Fibroblast of skin of right quadriceps (primary cell): ENCODE measurements at places on chromosomes 7 and 10.

- no peak for DNase-seq
Measured at GRCh38 chr7:45710271-45711160, 136.3 kb downstream of the ADCY1 start.

- DNase-seq, result no peak
Measured at GRCh38 chr7:2708041-2708440, 20.0 kb downstream of the AMZ1 start.

- DNase-seq, result peak; percentile 30
Measured at GRCh38 chr7:80095545-80095944, 39.1 kb upstream of the GNAI1 start.

- DNase-seq, result peak; percentile 36
Measured at GRCh38 chr10:7887174-7887816, 69.0 kb downstream of the TAF3 start.

- no peak for DNase-seq
Measured at GRCh38 chr7:3019801-3020200, 23.9 kb downstream of the CARD11 start.

DNA sequence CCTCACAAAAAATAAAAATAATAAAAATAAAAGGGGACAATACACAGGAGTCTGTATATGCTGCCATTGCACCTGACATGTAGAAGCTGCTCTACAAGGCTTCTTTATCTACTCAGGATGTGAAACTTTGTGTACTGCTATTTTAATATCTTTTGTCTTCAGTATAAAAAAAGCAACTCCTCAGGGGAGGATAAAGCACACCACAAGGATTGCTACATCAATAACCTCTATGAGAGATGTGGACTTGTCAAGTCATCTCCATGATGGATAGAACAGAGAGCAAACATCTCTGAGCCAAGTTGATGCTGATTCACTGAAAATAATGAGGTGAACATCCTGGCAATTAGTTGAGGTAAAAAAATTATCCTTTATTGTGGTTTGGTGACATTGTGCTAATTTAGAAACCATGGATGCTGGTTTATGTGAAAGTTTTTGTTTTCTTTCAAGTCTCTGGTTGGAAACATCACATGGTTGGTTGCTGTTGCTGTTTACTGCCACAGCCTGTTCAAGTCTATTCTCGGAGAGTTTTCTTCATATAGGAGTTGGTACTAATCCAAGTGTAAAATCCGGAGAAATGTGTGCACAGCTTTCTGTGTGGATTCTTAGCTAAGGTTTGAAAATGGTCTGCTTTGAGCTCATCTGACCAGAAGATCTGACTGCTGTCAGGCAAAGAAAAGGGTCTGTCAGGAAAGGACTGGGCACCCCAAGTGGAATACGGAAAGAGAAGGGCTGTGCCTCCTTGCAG, 1.5 kb upstream of the HECW1 start:
- DNase-seq, result peak; percentile 45

GRCh38 chr10:12819071-12819470, 182.4 kb downstream of the CCDC3 start:
- no peak for DNase-seq

DNA sequence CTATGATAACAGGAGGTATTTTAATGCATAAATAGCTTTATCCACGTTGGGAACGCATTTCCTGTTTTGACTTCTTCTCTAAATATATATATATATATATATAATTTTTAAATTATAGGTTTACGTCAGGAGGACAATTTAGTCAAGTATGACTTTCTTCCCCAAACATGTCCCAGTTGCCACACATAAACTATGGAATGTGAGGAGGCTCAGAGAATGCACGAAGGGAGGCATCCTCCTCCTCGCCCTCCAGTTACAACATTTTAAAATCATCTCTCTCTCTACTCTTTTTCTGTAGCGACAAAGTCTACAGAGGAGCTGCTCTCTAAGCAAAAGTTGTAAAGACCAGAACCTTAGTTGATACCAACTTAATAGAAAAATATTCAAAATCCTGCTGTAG, 106.9 kb upstream of the LYZL1 start:
- DNase-seq, result no peak

DNA sequence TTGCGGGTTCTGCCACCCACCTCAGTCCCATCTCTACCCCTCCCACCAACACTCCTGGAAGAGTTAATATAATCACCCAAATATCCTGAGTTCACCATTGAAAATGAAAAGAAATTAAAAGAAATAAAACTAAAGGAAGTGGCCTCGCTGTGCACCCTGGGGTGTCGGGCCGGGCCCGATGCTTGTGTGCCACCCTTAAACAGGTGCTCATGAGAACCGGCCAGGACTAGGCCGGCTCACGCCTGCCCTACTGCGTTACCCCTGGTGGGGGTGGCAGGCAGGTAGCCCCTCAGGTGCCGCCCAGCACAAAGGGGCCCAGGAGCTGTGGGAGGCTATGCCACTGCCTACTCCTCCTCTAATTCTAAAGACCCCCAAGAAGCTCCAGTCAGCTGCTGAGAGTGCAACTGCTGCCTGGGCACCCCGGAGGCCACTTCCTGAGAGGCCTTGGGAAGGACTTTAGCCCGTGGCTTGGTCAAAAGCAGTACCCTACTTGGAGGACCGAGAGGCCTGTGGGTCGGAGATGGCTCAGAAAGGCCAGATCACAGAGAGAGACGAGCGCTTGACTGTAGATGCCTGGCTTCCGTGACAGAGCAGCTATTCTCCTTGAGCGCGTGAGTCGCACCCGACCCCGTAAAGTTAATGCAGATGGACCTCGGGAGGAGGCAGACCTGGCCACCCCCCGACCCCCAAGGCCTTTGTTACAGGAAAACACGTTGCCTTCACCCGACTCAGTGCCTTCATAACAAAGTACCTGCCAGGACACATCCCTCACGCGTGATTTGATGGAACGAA, 51.0 kb upstream of the PPP2R2D start:
- DNase-seq, result no peak

DNA sequence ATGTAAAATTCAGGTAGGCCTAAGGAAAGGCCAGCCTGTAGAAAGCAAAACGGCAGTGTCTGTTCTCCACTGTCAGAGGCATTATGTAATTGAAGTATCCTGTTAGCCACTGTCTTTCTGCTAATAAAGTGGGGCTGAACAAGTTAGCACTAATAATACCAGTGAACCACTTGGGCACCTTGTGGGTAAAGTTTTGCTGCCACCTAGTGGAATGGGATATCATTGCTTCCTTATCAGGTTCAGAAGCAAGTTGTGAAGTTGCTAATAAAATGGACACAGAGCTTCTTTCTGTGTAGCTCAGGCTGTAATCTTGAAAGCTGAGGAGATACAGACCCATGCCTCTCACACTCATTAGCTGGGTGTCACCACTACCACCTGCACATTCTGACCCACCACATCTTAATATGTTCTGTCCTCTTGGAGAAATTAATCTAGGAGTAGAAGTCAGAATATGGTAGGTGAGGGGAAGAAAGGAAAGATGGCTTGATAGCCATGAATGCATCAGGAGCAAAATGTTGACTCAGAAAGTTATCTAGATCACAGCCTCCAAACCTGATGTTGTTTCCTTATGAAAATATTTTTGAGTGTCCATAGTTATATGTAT, 175.1 kb downstream of the SEPTIN7 start:
- DNase-seq, result peak; percentile 62

GRCh38 chr7:64881461-64882287, 21.4 kb upstream of the ZNF273 start:
- DNase-seq, result no peak

- no peak for DNase-seq
Measured at GRCh38 chr7:36545291-36545690, 155.6 kb downstream of the ANLN start.

DNA sequence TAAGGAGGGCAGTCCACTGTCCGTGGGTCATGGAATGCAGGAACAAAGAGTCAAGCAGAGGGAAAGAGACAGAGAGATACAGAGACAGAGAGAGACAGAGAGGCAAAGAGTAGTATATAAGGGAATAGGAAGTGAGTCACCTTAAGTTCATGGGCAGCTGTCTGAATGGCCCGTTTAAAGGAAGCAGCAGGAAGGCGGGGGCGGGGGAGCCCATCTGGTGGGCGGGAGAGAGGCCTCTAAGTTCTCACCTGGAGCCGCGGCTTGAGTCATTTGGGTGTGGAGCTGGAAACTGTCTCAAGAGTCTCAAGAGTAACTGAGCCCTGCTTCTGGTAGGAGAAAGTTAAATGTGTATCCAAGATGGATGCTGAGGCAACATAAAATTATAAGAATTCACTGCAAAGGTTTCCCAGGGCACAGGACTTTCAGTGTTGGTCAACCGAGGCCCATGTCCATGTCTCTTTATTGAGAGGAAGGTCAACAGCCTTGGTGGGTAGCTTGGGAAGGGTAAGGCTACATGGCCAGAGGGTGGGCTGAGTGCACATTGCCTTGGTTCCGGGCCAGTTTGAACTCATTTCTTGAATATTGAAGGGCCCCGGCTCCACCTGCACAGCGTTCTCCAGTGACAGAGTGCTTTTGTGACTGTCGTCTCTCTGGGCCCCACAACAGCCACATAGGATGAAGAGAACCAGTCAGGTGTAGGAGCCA, 85.5 kb upstream of the CACUL1 start:
- no peak for DNase-seq

- DNase-seq, result no peak
Measured at GRCh38 chr7:244974-245373, 45.0 kb upstream of the FOXL3 start.

GRCh38 chr10:103510046-103510685, 16.7 kb downstream of the NEURL1 start:
- DNase-seq, result no peak

DNA sequence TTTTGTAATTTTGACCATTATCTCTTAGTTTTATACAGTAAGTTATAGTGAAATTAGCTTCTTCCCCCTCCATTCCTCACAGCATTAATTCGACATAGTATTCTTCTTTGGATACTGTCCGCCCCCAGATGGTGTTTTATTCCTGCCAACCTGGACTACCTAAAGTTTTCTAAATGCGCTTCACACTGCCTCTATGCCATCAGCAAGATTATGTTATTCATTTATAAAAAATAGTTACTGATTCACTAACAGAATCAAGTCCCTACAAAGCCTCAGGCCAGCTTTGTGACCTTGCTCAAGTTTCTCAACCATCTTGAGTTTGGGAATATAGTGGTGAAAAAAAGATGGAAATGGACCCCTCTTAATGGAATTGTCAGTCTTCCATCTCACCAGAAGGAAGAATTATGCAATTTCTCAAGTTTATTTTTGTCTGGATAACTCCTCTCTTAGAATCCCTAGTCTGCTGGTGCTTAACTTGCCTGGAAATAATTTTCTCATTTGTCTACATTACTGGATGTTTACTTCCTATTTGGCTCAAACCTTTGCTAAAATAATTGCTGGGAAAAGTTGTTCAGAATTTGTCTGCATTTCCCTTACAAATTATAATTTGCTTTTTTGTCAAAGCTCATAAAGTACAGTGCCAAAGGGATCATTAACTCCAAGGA, 16.7 kb upstream of the FGL2 start:
- DNase-seq, result no peak

GRCh38 chr7:94067506-94067905, 63.4 kb upstream of the BET1 start:
- no peak for DNase-seq

DNA sequence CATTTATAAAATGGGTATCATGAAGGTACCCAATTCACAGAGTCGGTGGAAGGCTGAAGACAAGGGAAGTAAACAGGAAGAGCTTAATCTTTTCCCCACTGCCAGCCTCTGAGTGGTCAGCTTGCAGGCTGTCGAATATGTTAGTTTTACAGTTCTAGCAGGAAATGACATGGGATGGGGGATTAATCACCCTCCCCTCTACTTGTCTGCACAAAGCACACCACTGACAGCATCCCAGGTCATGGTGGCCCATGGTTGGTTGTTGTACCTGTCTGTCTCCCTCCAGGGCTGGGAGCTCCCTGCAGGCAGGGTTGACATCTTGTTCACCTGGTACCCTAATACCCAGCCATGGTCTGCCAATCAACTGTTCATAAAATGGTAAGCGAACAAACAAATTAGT, 55.6 kb downstream of the GRB10 start:
- no peak for DNase-seq

DNA sequence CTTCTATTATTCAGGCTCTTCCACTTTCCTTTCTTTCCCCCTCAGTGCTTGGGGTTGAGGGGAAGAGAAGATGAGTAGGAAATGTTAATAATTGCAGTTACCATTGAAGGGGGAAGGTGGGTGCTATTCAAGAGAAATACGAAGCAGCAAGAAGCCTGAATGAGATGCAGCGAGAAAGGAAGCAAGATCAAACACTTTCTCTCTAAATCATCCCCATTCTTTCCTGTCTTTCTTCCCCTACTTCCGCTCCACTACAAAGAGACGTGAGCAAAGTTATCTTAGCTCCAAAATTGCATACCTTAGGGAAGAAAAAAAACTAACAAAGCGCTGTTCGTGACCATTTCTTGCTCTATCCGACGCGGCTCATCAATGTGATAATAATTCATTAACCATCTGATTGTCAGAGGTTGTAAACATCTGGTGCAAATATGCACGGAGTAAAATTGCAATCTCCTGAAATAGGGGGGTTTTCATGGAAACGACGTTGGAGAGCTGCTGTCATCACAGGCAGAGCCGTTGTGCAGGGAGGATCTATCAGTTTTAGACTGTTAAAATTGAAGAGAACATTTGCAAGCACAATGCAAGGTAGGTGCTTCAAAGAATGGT, 15.2 kb upstream of the PARD3 start:
- DNase-seq, result peak; percentile 47

DNA sequence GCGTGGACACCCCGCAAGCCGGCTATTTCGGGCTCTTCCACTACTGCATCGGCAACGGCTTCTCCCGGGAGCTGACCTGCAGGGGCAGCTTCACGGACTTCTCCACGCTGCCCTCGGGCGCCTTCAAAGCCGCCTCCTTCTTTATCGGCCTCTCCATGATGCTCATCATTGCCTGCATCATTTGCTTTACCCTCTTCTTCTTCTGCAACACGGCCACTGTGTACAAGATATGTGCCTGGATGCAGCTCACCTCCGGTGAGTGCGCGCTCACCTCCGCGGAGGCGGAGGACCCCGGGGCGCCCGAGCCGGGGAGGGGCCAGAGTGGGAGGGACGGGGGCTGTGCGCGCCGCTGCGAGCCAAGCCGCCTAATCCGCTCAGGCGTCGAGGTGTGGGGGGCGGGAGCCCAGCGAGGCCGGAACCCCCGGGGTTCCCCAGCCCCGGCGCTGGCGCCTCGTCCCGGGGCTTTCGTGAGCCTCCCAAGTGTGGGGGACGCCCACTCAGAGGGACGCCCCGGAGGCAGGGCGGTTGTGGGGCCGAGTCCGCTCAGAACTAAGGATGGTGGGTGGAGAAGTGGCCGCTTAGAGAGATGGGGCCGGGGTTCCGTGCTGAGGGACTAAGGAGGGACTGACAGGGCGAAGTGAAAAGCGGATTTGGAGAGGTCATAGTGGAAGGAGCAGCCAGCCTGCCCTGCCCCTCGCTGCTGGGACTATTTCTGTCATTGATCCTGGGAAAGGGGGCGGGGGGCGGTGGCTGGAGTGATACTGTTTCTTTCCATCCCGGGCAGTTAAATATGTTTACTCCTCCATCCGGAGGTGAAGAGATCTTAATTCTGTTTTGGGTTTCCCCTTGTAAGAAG, 795 bp downstream of the LHFPL3 start:
- no peak for DNase-seq
